ENCODE measurements at places on chromosomes 7 and 10. TPM values are rescaled to one million over a fixed set of nuclear protein-coding genes. Genes with fewer than 3 reads are reported as not detected.
A peak's percentile ranks its signal among the peaks of the same experiment; 100 is the strongest.

- DNase-seq, result no peak
Measured at GRCh38 chr10:65320236-65321026, 1605.4 kb upstream of the LRRTM3 start.

DNA sequence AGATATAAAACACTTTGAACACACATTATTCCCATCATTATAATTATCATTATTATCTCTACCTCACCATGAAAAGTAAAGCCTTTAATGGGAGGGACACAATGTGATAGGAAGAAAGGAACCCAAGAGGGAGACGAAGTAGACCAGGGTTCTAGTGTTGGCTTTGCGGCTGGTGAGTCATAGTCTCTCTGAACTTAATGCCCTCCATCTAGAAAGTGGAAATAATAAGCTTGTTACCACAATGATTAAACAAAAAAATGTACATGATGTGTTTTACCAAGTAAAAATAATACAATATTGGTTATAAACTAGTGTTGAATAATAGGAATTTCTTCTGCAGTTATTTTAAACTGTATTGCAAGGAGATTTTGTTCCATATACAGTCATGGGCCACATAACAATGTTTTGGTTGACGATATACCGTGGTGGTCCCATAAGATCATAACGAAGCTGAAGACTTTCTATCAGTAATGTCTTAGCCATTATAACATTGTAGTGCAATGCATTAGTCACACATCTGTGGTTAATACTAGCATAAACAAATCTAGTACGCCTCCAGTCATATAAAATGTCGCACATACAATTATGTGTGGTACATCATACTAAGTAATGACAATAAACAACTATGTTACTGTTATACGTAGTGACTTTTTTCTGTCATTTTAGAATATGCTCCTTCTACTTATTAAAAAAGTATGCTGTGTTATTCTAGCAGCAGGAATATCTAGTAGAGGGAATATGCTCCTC is 450.6 kb upstream of the SORCS1 start:
- no peak for DNase-seq

GRCh38 chr10:62589689-62590088 is 214.8 kb upstream of the ADO start:
- peak; percentile 40 for DNase-seq

GRCh38 chr10:132700156-132701098 is 85.5 kb downstream of the NKX6-2 start:
- peak; percentile 43 for DNase-seq

DNA sequence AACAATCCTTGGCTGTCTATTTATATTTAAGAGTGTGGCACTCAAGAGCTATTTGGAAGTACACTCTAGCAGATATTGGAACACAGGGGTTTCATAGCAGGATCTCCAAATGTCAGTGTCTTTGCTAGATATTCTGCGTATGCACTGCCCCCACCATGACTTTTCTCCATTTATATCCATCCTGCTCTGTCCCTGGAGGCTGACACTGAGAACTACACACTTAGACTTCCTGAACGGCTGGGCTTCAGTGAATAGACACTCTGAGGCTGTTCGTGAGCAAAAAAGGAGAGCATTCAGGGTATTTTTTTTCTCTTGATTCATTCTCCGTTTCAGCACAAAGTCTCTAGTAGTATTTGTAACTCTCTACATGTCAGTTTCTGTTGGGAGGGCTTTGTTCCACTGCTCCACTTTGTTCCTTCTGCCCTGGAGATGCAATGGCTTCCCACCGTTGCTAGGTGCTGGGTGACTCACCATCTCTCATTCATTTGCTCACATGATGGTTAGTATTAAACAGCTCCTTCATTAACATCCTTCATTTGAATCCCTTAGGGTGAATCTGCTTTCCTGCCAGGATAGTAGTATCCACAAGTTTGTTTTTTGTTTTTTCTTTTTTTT is 155.9 kb upstream of the SLC13A1 start:
- no peak for DNase-seq

DNA sequence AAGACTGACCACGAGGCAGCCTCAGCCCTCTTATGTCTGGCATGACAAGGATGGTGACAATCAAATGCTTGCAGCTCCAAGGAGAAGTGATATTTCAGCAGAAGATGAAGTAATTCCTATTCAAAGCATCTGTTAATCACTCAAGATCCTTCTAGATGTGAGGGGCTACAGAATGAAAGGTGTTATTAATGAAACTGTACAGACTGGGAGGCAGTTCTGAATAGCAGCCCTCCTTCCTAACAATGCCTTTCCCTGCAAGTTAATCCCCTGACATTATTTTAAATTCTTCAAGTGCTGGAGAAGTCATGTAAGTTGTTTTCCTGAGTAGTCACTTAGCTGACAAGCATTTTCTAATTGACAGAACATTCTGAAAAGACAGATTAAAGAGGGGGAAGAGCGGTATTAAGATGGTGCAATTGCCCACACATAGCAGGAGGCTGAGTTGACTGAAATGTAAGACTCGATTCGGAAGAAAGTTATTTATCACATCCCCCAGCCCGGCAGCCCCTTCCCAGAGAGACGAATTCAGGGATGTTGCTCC is 300.8 kb downstream of the GRID1 start:
- no peak for DNase-seq

- DNase-seq, result no peak
Measured at GRCh38 chr10:128894641-128895040, 572.4 kb upstream of the MGMT start.

GRCh38 chr10:61558188-61558587 is 104.5 kb upstream of the CABCOCO1 start:
- no peak for DNase-seq

DNA sequence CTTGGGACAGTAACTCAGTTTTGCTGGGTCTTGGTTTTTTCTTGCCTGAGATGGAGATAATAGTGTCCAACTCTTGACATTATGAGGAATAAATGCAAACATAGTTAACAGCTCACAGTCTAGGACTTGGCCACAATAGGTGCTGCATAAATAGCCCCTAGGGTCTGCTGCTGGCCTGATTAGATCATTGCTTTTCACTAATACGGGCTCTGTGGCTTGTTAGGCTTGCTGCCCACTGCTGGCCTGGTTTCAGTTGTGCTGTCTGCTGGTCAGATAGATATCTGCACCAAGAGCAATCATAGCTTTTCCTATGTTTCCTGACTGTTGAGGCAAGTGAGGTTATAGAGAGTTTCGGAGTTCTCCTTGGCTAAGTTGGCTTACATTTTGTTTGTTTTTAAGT is 246.1 kb downstream of the DNAJB9 start:
- no peak for DNase-seq

GRCh38 chr7:17094963-17095574 is 203.4 kb upstream of the AHR start:
- peak; percentile 51 for DNase-seq

DNA sequence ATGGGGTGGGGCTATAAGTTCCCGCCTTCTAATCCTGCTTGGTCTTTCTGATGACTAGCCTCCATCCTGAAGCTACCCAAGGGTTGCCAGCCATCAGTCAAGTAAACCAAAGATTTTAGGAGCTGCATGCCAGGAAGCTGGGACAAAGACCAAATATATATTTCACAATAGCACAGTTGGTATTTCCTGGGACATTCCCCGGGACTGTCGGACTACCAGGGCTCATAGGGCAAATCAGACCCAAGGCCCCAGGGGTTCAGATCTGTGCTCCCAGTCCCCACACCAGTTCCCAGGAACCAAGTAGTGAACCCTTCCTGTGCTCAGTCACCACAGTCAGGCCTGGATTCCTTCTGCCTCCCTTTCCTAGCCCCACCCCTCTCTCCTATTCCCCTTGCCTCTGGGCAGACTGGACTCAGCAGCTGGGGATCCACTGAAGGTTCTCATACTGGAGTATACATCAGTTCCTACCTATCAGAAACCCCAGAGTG is 5.7 kb upstream of the CXCL12 start:
- no peak for DNase-seq

DNA sequence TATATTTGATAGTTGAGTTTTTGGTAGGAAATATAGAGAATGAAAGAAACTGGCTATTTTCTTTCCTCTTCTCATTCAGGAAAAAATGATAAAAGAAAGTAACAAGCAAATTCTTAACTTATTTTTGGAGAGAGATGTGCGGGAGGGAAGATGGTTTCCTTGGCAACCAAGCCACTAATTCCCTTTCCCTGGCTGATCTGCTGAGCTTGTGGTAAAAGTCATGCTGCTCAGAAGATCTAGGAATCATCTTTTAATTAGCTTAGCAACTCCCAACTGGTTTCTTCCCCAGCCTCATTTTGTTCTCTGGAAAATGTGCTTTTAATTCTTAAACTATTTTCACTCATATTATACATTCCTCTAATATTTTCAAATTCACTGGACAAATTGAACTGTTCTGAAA is 11.8 kb downstream of the UROS start:
- DNase-seq, result peak; percentile 26

DNA sequence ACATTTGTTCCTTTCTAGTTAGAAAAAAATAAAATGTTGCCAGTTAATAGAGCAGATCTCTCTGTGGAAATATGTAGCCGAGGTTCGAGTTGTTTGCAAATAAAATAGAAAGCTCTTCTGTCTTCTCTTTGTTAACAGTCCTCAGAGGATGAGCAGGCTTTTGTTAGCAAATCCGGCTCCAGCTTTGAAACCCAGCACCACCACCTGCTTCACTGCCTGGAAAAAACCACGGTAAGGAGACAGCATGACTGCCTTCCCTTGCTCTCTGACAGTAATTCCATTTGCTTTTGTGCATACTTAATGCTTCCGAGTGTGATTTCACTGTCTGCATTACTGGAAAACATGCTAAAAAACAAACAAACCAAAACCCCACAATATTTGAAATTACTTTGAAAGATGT is 115.6 kb downstream of the TSPAN12 start:
- DNase-seq, result no peak

DNA sequence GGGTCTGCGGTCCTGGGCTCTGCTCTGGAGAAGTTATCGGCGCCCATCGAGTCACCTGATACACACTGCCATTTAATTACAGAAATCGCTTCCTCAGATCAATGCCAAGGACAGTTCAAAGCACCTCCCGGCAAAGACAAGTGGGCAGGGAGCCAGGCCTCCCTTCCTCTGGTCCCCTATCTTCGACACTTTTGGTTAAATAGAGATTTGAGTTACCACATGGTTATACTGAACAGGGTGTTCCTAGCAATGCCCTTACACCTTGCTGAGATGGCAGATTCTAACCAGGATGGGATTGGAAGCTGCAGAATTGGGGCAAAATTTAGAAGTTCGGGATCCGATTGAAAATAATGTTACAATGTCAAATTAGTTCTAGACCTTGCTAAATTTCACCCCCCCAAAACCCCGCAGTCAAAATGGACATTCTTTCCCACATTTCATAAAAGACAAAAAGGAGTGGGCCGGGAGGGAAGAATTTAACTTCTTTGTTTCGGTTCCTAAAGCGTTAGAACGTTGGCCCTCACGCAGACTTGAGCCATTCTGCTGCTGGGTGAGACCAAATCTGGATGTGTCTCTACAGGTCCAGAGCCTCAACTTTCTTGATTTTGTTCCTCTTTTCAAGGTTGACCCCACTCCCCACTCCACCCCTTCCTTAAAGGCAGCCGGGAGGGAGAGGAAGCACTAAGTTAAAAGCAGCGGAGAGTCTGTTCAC is 2.2 kb upstream of the DLX5 start:
- DNase-seq, result no peak

DNA sequence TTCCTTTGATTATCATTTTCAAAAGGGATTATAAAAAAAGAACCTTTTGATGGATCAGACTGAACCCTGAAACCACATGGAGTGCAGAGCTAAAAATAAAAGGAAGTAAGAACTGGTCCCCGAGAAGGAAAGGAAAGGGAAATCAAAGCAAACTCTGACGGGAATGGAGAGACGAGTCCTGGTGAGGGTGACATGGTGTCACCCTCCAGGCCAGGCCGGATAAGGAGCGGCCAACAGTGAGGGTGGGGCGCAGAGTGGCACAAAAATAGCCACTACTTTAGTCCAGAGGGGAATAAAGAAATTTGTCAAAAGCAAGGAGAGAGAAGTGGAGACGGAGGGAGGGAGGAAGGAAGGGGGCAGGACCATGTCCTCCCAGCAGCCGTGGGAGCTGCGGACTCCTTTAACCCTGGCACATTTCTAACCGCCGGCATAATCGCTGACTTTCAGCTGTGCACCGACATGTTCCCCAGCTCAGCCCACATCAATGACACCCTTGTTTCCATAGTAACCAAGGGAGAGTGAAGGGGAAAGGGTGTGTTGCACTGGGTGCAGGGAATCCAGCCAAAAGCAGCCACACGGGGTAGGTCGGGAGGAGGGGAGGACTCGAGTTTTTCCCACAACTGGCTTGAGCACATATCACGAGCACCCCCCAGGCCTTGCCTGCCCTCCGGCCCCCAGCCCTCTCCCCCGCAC is 29.7 kb downstream of the TRIM8 start:
- peak; percentile 91 for DNase-seq

The TMEM60 gene
- 18.2 TPM for polyA plus RNA-seq

The LBX1 gene
- polyA plus RNA-seq, result not detected

The TMEM229A gene
- 1.3 TPM for polyA plus RNA-seq

The ASAH2 gene
- polyA plus RNA-seq, result 0.31 TPM

The GIMAP4 gene
- 11.2 TPM for polyA plus RNA-seq

The CCDC136 gene
- polyA plus RNA-seq, result 2.7 TPM

The ATAD1 gene
- polyA plus RNA-seq, result 10.6 TPM
